ENCODE measurements at places on chromosomes 7 and 10.

- DNase-seq: no peak
Measured at GRCh38 chr7:134121632-134122139, 5.5 kb upstream of the LRGUK start.

- DNase-seq: no peak
Measured at GRCh38 chr10:132301371-132302330, 6.1 kb downstream of the STK32C start.

- no peak for DNase-seq
Measured at GRCh38 chr10:100913470-100913865, 705 bp downstream of the SLF2 start.

DNA sequence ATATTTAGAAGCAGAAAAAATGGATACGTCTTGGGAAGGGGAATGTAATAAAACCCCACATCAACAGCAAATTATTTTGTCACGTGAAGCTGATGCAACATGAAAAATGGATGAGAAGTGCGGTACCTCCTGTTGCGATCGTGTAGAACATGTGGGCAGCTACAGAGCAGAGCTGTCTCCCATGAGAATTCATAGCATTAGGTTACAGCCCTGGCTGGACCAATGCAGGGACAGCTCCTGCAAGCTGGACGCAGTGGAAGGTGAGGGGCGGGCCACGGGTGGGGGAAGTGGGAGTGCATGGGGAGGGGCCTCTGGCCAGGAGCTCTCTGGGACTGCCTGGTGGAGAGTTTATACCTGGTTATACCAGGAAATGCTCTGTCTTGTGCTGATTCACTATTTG is 120.3 kb downstream of the GATA3 start:
- DNase-seq: no peak
